SHP77 treated with DMSO at 0.1 percent for 48 hours (cell line): ENCODE measurements at places on chromosomes 4 and X.

- DNase-seq, result no peak
These were observed 9.6 kb upstream of the AMTN start for GRCh38 chr4:70508801-70509200.

DNA sequence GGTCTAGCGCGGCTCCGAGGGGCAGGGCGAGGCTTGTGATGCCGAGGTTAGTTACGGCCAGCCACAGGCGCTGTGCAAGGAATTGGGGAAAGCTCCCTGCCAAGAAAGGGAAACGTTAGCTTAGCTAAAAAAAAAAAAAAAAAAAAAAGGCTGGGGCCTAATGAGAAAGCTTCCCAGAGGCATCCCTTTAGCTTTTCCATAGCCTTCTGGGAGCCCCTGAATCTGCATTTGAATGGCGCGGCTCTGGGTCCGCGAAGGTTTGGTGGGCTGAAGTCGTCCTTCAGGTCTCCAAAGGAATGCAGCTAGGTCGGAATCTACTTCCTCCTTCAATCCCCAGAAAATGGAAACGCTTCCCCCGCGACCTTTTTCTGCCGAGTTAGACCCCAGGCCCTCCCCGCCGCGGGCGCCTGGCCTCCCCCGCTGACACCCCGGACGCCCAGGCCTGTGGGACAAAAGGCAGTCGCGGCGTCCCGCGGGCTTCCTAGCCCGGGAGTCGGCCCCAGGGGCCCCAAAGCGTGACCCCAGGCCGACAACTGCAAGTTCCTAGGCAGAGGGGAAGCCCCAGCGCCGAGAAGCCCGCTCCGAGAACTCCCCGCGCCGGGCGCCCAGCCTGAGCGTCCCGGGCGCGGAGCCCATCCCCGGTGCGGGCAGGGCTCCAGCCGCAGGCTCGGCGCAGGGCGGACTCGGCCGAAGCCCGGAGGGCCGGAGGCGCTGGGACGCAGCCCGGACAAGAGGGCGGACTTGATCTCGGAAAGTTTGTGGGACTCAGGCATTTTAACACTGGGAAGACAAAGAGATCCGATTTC lies 605 bp upstream of the FAT1 start:
- no peak for DNase-seq

- DNase-seq, result no peak
These were observed at the start of gene GABRQ for GRCh38 chrX:152637649-152638442. Gene GABRQ, plus strand, starts transcription at chrX:152637895. Its CDS starts 308 bp downstream, at chrX:152638203.

GRCh38 chrX:120561634-120562568 lies 1.1 kb upstream of the CUL4B start:
- no peak for DNase-seq

DNA sequence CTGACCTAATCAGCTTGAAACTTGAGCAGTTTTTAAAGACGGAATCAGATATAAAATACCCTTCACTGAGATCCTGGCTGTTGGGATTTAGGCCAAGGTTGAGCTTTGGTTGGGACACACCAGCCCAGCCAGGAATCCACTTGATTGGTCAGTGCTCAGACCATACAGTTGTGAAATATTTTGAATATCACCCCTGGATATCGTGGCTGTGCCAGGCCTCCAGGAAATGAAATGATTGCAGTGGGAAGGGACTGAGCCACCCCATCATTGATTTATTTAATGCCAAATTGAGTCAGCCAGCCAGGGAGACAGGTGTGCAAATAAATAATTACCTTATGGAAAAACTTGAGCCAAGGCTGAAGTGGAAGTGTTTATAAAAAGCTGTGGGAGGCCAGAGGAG lies 128.4 kb upstream of the SCML1 start:
- DNase-seq, result peak; percentile 44

GRCh38 chrX:71636438-71637252 lies 18.3 kb upstream of the CXCR3 start:
- peak; percentile 13 for DNase-seq

GRCh38 chrX:35046660-35047296 lies 104.2 kb downstream of the FAM47B start:
- no peak for DNase-seq

GRCh38 chr4:155966731-155967395 lies 13.2 kb upstream of the CTSO start:
- no peak for DNase-seq

- no peak for DNase-seq
These were observed 33.8 kb downstream of the PPARGC1A start for GRCh38 chr4:23855912-23856605.

GRCh38 chr4:1693131-1693896 lies 9.2 kb upstream of the FAM53A start:
- DNase-seq, result peak; percentile 12

DNA sequence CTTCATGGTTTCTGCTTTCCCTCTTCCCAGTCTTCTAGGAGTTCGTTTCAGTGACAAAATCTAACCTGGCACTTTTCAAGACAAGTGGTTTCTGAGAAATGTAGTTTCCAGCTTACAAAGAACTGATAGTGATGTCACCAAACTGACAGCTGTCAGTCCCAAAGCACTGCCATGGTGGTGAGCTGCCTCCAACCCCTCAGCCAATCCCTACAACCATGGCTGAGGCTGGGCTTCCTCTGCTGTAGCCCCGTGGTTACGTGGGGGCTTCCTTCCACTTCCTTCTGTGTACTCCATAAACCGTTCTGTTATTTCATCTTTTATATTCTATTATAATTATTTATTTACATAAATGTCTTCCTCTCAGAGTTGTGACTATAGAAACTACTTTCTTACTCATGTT lies 198.6 kb upstream of the AGA start:
- DNase-seq, result no peak

DNA sequence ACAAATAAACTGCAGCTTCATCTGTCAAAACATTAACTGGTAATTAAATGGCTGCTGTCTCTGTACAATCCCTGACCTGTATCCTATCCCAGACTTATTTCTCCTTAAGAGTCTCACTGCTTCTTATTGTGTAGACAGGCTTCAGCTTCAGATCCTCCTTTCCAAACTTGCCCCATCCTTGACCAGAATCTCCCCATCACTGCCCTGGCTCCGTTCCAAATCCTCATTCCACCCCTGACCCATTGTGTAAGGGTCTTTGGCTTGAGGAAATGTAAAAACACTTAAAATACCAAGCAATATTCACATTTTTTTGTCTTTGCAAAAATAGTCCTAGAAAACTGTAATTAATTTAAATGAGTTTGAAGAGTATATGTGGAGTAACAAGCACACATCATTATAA lies 152.6 kb upstream of the VEGFC start:
- DNase-seq, result no peak

- no peak for DNase-seq
These were observed 81.1 kb downstream of the CLCN5 start for GRCh38 chrX:50003467-50003866.

DNA sequence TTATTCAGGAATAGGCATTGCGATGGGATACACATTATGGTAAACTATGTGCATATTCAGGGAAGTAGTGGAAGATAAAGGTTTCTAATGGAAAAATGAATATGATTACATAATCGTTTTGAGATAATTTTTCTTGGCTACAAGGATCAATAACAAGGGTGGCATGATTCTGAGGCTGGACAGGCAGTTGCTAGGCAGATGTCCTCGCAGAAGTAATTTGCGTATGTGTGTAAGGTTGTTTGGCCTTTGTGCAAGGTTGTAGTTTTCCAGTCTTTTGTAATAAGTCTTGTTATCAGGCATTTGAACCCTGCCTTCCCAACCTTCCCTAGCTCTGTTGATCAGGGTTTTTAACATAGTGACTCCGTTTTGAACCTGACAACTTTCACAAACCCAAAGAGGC lies 59.7 kb downstream of the RGS12 start:
- DNase-seq, result no peak

GRCh38 chrX:119667111-119667878 lies 25.7 kb downstream of the SEPTIN6 start:
- DNase-seq, result no peak

GRCh38 chr4:104848597-104849225 lies 298.0 kb upstream of the TET2 start:
- DNase-seq, result no peak

- DNase-seq, result no peak
These were observed 57.4 kb upstream of the ARSJ start for GRCh38 chr4:114036864-114037263.

DNA sequence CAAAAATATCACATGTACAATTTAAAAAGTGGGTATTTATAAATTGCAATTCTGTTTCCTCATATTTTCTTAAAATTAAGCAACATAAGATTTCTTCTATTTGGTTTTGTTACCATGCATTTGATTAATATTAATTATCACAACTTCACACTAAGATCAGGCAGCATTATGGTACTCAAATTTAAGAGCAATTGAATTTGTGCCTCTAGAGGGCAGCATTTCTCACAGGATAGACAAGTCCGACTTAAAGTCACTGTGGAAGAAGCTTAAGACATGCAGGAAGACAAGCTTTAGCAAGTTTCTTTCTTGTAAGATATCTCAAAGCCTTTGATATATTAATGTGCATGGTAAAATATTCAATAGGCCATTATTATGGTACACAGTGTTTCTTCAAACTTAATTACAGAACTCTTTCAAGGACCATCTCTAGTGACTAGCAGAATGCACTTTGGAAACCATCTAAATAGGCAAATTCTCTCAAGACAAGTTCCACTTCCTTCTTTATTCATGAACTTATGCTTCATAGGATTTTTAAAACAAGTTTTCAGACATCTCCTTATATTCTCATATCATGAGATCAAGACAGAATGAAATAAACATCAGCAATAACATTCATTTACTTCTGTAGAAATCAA lies 35.0 kb downstream of the FBXW7 start:
- no peak for DNase-seq

- DNase-seq, result no peak
These were observed 12.4 kb upstream of the CTBP1 start for GRCh38 chr4:1261107-1261928.
